ENCODE measurements at places on chromosomes 2 and 18.

DNA sequence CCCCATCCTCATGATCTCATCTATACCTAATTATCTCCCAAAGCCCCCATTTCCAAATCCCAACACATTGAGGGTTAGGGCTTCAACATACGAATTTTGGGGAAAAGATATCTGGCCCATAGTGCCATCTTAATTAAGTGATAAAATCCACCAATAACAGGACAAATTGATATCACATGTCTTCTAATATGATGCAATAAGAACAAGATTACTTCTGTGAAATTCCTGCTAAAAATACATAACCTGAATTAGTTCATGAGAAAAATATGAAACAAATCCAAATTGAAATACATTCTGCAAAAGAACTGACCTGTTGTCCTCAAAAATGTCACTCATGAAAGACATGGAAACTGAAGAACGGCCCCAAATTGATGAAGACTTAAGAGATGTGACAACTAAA is 28.8 kb downstream of the FOXI3 start:
- DNase-seq = no peak

- no peak for DNase-seq
These were observed 133.0 kb downstream of the MSH2 start for GRCh38 chr2:47535996-47536395.

DNA sequence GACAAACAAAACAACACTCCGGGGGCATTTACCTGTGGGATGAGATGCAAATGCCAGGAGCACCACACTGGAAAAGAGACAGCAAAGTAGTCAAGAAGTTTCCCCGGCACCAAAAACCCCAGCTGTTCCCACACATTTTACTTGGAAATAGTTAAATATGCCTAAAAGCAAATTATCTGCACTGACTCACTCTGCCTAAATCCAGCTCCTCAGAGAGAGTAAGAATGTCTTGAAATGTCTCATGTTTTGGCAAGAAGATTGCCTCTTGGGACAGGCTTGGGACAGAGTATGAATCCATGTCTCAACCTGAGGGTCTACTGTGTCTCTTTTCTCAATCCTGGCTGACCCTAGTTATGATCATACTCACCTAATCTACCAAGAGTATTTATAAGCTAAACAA is 87.5 kb upstream of the RIOK3 start:
- DNase-seq = no peak

DNA sequence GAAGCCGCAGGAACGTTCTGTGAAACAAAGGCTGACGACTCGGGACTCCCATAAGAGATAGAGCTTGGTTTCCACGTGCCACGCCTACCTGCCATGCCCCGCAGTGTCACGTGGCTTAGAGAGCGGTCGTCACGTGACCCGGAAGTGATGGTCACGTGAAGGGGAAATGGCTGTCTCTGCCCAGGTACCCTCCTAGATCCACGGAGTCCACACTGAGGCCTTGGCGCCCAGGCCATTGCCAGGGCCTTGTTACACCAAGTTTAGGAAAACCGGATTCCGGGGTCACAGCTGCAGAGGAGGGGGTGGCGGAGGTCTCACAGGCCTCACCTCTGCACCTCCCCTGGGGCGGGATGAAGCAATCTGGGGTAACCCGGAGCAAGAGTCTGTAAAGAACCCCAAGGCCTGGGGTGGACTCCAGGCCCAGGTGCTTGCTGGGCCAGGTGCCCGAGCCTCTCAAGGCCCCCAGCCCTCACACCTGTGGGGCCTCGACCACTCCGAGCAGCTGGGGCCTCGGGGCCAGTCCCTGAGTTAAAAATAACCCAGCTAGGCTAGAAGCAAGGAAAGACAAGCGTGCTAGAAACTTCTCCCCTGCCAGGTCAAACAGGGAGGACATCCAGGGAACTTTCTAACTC is 113.5 kb upstream of the ZNF236 start:
- no peak for DNase-seq

Measured in epithelial cell of prostate (primary cell).